ENCODE measurements at places on chromosomes 7 and 10.
A peak's percentile ranks its signal among the peaks of the same experiment; 100 is the strongest.

- peaks cover 17% of the 10 kb centered on the region for H3K4me1 ChIP-seq
- no peaks in the 10 kb centered on the region for H3K36me3 ChIP-seq
- no peak overlapping the region for H3K4me3 ChIP-seq
Measured at GRCh38 chr7:134943785-134944400, 42.4 kb upstream of the AGBL3 start.

DNA sequence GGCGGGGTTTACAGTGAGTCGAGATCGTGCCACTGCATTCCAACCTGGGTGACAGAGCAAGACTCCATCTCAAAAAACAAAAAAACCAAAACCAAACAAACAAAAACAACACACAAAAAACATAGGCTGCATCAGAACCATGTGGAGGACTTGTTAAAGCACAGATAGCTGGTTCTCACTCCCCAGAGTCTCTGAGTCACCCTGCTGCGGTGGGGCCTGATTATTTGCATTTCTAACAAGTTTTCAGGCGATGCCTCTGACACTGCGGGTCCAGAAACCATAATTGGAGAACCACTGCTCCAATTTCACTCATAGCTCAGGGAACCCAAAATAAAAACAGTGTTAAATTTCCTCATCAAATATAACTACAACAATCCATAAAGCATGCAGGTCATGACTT is 816.7 kb downstream of the MAGI2 start:
- no peak overlapping the region for H3K27ac ChIP-seq
- no peaks in the 10 kb centered on the region for H3K27me3 ChIP-seq
- DNase-seq: no peak
- no peaks in the 10 kb centered on the region for H3K4me1 ChIP-seq
- no peak overlapping the region for H3K4me3 ChIP-seq
- no peaks in the 10 kb centered on the region for H3K36me3 ChIP-seq

GRCh38 chr10:112689327-112690072 is 242.5 kb downstream of the VTI1A start:
- H3K4me3 ChIP-seq: no peak overlapping the region
- no peaks in the 10 kb centered on the region for H3K4me1 ChIP-seq
- H3K27me3 ChIP-seq: no peaks in the 10 kb centered on the region
- H3K27ac ChIP-seq: no peak overlapping the region
- DNase-seq: no peak

- H3K4me3 ChIP-seq: no peak overlapping the region
- H3K27ac ChIP-seq: peak overlapping the region; percentile 73
- peaks cover 56% of the 10 kb centered on the region for H3K36me3 ChIP-seq
- H3K4me1 ChIP-seq: peaks cover 71% of the 10 kb centered on the region
- DNase-seq: no peak
Measured at GRCh38 chr10:80191589-80192270, 13.6 kb downstream of the ANXA11 start.

DNA sequence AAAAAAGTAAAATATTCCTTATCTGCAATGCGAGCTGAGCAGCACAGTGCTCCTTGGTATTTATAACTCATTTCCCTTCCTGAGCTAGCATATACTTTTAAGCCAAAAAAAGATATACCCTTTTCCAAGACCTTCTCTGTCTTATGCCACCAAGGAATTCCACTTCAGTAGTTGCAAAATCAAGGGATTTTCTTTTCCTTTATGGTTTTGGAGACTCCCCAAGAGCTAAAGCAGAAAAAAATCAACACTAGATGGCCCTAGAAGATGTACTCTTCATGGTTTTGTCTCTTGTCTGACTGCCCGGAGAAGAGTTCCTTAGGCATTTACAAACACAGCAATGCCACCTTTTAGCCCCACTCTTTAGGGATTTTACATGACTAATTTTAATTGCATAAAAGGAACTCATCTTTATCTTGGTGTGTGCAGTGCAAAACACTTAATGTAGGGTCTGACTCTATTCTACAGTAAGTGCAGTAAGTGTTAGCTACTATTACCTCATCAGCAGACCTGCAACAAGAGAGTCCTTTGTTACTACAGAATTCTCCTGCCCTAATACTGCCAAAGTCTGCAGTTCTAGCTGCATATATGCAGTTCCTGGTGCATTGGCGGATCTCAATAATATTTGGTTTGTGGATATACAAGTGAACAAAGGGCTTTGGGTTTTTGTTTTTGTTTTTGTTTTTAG is 443.3 kb downstream of the GFRA1 start:
- no peak for DNase-seq
- H3K4me1 ChIP-seq: no peaks in the 10 kb centered on the region
- H3K27ac ChIP-seq: no peak overlapping the region
- no peaks in the 10 kb centered on the region for H3K27me3 ChIP-seq

DNA sequence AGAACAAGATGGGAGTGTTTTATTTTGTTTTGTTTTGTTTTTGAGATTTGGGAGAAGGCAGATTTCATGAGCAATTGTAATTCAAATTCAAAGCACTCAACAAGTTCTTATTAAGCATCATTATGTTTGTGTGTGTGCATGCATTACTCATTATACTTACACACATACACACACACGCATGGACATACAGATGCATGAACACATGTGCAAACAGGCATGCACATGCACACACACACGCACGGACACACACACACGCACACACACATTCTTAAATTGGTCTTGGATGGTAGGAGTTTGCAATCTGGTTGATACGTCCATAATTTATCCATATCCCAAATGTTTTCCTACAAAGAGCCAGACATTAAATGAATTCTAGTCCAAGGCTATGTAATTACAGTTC is 702.8 kb downstream of the INHBA start:
- DNase-seq: no peak
- no peaks in the 10 kb centered on the region for H3K4me1 ChIP-seq
- H3K27ac ChIP-seq: no peak overlapping the region
- no peaks in the 10 kb centered on the region for H3K36me3 ChIP-seq
- H3K4me3 ChIP-seq: no peak overlapping the region
- no peaks in the 10 kb centered on the region for H3K27me3 ChIP-seq

- peak overlapping the region; percentile 48 for H3K4me3 ChIP-seq
- peaks cover 52% of the 10 kb centered on the region for H3K27me3 ChIP-seq
- H3K4me1 ChIP-seq: peaks cover 13% of the 10 kb centered on the region
- peak overlapping the region; percentile 28 for H3K27ac ChIP-seq
- no peak for DNase-seq
- no peaks in the 10 kb centered on the region for H3K36me3 ChIP-seq
Measured at GRCh38 chr10:131310551-131311401, 745 bp downstream of the TCERG1L start.

GRCh38 chr7:6078548-6078947 is 47.4 kb downstream of the ANKRD61 start:
- no peak for DNase-seq
- H3K27me3 ChIP-seq: no peaks in the 10 kb centered on the region
- H3K4me1 ChIP-seq: peaks cover 24% of the 10 kb centered on the region
- H3K27ac ChIP-seq: no peak overlapping the region
- H3K4me3 ChIP-seq: no peak overlapping the region

GRCh38 chr10:78383378-78384048 is 349.9 kb downstream of the RPS24 start:
- no peak overlapping the region for H3K4me3 ChIP-seq
- no peak overlapping the region for H3K27ac ChIP-seq
- no peak for DNase-seq
- H3K4me1 ChIP-seq: no peaks in the 10 kb centered on the region
- no peaks in the 10 kb centered on the region for H3K36me3 ChIP-seq

DNA sequence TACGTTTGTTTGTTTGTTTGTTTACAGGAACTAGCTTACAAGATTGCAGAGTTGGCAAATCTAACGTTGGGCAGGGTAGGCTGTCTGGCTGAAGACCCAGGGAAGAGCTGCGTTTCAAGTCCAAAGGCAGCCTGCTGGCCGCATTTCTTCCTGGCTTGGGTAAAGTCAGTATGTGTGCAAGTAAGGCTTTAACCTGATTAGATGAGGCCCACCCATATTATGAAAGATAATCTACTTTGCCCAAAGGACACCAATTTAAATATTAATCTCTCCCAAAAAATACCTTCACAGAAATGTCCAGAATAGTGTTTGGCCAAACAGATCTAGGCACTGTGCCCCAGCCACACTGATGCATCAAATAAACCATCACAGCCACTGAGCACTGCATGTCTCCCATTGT is 228.9 kb upstream of the HABP2 start:
- H3K27me3 ChIP-seq: peaks cover 14% of the 10 kb centered on the region
- no peak for DNase-seq
- H3K27ac ChIP-seq: no peak overlapping the region
- no peak overlapping the region for H3K4me3 ChIP-seq
- H3K4me1 ChIP-seq: no peaks in the 10 kb centered on the region

DNA sequence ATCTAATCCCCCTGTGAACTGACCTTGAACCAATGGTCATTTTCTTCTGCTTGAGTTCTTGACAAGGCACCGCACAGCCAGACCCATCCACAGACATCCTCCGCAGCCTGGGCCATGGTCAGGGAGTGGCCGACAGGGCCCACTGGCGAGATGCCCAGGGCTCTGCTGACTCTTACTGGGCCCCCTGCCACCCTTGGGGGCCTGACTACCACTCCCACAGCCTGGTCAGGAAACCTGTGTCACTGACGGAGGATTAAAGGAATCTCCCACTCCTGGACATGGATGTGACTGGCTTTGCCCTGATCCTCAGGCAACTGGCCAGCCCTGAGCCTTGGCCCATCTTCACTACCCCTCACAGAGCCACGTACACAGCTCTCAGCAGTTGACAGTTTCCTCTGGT is 50.4 kb upstream of the ENO4 start:
- peaks cover 13% of the 10 kb centered on the region for H3K27me3 ChIP-seq
- no peak overlapping the region for H3K27ac ChIP-seq
- no peaks in the 10 kb centered on the region for H3K4me1 ChIP-seq
- DNase-seq: no peak

- no peak for DNase-seq
- H3K27ac ChIP-seq: peak overlapping the region; percentile 93
- peaks cover 29% of the 10 kb centered on the region for H3K36me3 ChIP-seq
- no peaks in the 10 kb centered on the region for H3K27me3 ChIP-seq
Measured at GRCh38 chr7:876972-877311, 588 bp downstream of the GET4 start.

- peaks cover 1% of the 10 kb centered on the region for H3K27me3 ChIP-seq
- DNase-seq: no peak
- no peak overlapping the region for H3K27ac ChIP-seq
- no peaks in the 10 kb centered on the region for H3K36me3 ChIP-seq
- H3K4me3 ChIP-seq: no peak overlapping the region
Measured at GRCh38 chr7:75596727-75597614, 104.9 kb downstream of the SPDYE5 start.

- H3K4me3 ChIP-seq: no peak overlapping the region
- no peak for DNase-seq
- H3K36me3 ChIP-seq: no peaks in the 10 kb centered on the region
- H3K27me3 ChIP-seq: peaks cover 45% of the 10 kb centered on the region
- no peak overlapping the region for H3K27ac ChIP-seq
Measured at GRCh38 chr10:100881556-100882213, 31.1 kb upstream of the SLF2 start.

DNA sequence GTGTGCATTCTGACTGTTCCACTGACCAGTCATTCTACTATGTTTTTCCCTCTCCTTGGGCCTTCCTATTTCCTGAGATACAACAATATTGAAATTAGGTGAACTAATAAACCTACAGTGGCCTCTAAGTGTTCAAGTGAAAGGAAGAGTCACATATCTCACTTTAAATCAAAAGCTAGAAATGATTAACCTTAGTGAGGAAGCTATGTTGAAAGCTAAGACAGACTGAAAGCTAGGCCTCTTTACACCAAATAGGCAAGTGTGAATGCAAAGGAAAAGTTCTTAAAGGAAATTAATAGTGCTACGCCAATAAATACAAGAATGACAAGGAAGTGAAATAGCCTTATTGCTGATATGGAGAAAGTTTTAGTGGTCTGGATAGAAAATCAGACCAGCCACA is 5.7 kb upstream of the DYNC1I1 start:
- no peaks in the 10 kb centered on the region for H3K4me1 ChIP-seq
- peaks cover 7% of the 10 kb centered on the region for H3K27me3 ChIP-seq
- no peak overlapping the region for H3K27ac ChIP-seq

DNA sequence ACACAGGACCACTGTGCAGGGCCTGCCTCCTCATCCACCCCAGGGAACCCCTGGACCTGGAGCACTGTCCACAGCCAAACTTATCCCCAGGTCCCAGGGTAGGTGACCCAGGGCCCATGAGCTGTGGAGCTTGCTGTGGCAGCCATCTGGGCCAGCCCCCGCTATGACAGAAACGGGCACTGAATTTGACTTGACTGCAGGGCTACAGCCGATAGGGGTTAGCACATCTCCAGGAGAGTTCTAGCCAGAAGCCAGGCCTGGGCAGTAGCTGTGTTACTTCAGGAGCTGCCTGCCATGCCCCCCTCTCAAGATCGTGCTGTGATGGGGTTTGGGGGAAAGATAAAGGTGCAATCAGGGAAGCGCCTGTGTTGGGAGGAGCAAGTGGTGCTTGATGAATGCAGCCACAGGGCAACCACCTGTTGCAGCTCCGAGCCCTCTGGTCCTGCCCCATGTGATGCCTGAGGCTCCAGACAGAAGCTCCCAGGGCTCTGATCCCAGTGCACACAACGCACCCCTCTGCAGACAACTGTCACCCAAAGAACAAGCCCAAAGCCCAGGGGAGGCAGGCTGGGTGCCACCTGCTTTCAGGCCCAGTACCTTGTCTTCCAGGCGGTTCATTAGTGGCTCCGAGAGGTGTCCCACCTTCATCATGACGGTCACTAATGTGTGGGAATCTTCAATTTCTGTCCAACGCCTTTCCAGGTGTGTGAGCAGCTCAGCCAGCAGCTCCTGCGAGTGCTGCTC is 6.5 kb downstream of the TBRG4 start:
- peaks cover 46% of the 10 kb centered on the region for H3K36me3 ChIP-seq
- no peaks in the 10 kb centered on the region for H3K27me3 ChIP-seq
- H3K27ac ChIP-seq: no peak overlapping the region
- no peak overlapping the region for H3K4me3 ChIP-seq

- no peak overlapping the region for H3K4me3 ChIP-seq
- DNase-seq: no peak
- peaks cover 18% of the 10 kb centered on the region for H3K36me3 ChIP-seq
- peaks cover 67% of the 10 kb centered on the region for H3K4me1 ChIP-seq
Measured at GRCh38 chr10:35452847-35453246, 116.5 kb downstream of the CCNY start.

- no peaks in the 10 kb centered on the region for H3K36me3 ChIP-seq
- no peaks in the 10 kb centered on the region for H3K4me1 ChIP-seq
Measured at GRCh38 chr10:74863551-74863950, 37.2 kb downstream of the KAT6B start.

DNA sequence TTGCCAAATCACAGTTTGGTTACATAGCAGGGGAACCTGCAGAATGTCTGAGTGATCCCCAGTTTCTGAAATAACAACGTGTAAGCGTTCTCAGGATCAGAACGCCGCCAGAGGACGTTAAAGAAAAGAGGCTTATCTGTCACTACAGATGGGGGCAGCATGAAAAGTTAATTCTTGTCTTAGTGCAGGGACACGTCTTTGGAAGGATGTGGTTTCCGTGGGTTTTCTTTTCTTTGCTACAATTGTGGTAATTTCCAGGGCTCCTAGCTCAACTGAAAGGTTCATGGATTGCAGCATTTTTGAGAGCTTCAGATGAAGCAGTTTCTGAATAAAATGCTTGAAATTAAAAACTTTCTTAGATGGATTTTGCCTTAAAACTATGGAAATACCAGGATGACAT is 106.6 kb downstream of the PRKCQ start:
- peaks cover 75% of the 10 kb centered on the region for H3K36me3 ChIP-seq
- peak; percentile 67 for DNase-seq
- peak overlapping the region; percentile 54 for H3K4me3 ChIP-seq
- peak overlapping the region; percentile 94 for H3K27ac ChIP-seq
